ENCODE measurements at places on chromosomes 1 and 21. TPM values are rescaled to one million over a fixed set of nuclear protein-coding genes. Genes with fewer than 3 reads are reported as not detected.

ADAMTS1 gene
- 750 TPM for total RNA-seq

- no peak for DNase-seq
Measured at GRCh38 chr1:205210756-205211168, 740 bp downstream of the DSTYK start.

ATP5PB gene
- 110 TPM for total RNA-seq

DNA sequence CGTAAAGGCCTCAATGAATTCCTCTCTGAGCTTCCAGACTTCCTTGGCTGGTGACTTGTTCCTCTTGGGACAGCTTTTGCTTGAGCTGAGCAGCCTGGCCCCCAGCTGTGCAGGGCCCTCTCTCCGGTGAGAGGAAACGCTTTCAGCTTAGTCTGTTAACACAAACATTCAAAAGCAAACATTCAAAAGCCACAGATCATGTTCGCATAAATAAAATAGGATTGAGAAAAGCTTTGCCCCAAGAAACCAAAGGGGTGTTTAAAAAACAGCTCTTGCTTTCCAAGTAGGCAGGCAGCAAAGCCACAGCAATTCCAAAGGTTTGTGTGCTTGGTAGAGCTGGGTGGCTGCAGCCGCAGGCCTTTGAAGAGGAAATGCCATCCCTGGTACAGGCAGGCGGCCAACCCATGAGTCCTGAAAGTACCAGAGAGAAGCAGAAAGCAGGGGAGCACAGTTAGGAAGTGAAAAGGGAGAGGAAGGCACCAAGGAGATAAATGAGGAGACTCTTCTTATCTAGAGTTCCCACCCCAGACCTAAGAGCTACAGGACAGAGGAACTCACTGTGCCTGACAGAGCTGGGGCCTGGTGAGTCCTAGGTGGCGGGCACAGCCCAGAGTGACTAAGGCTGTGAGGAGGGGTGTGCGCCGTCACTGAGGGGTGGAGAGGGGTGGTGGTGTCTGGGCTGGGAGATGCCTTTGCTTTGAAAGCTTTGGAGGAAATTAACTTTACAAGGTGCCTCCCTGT is 48.4 kb downstream of the CCN1 start:
- DNase-seq, result peak; percentile 83

GRCh38 chr1:154178013-154178412 is 13.9 kb downstream of the TPM3 start:
- DNase-seq, result no peak

- DNase-seq, result no peak
Measured at GRCh38 chr21:21481239-21481638, 483.0 kb downstream of the NCAM2 start.

SYDE2 gene
- total RNA-seq, result 10.1 TPM
